SJCRH30 (cell line): ENCODE measurements at places on chromosomes 12 and 14.

DNA sequence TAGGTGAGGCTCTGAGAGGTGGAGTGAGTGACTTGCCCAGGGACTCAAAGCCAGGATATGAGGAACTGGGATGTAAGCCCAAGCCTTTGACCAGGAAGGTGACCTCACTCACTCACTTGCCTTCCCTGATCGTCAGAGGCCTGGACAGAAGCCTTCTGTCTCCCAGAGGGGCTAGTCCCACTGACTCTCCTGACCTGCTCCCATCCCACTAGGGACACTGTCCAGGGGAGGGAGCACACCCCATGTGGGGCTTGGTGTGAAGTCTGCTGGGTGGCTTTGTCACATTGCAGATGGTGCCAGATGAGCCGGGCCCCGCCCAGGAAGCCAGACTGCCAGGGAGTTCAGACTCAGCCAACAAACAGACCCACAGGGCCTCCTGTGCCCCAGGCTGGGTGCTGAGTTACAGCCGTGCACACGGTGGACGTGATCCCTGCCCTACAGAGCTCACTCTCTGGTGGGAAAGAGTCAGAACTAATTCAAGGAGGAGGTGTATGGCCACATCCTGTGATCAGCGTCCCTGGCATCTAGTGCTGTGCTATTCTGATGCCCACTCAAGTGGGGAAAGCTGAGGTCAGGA, 28.3 kb downstream of the MMAB start:
- DNase-seq = no peak

DNA sequence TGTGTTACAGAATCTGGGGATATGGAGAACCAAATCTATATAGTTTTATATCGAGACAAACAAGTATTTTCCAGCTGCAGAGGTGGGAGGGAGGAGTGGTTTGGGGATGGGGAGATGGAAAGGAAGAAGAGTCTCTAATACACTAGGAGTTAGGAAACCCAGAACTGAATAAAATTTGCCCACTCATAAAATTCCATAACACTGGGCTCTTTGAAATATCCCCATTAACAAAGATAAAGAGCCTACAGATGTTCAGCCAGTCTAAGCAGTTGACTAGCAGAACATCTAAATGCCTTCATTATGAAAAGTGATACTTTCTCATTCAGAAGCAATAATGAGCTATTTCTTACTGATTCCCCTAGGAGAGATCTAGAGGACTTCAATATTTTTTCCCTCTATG, 151.7 kb upstream of the GZMB start:
- DNase-seq = no peak

DNA sequence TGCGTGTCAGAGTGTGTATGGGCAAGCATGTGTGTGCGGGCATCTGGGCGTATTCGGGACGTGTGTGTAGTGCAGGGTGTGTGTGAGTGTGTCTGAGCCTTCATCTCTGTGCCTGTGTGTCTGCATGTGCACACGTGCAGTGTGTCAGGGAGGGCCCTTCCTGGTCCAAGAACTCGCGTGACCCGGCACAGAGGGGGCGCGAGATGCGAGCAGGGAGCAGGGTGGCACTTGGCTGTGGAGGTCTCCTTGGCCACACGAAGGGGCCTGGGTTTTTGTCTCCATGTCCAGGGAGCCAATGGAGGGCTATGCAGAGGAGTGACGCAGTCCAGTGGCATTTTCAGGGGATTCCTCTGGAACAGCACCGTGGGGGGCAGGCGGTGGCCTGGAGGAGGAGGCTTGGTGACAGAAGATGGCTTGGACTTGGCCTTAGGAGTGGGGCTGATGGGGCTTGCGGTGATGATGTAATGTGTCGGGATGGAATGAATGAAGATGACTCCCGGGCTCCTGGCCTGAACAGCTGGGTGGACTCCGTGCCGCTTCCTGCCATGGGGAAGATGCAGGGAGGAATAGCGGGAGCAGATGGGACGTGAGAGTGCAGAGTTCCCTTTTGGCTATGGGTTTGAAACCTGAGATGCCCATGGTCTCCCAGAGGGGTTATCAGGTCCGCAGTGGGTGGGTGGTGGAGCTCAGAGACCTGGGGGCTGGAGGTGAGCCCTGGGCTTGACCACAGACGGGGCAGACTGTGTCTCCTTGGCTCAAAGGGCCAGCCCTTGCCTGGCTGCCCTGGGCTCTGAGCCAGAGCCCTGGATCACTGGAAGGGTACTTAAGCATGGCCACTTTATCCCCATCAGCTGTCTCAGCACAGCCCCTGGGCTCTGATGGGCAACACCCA, 208.3 kb downstream of the PHETA1 start:
- DNase-seq = peak; percentile 90

DNA sequence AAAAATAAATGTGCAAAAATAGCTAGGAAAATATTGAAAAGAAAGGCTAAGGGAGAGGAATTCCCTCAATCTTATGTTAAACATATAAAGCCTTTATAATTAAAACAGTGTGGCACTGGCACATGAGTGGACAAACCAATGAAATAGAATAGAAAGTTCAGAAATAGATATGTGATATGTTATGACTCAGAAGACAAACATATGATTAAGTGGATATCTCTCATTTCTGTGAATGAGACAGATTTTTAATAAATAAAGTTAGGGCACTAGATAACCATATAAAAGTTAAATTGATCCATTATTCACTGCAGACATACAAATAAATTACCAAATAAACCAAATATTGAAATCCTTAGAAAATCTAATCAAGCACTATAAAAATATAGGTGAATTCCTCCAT, 73.0 kb downstream of the ALG10B start:
- DNase-seq = no peak

DNA sequence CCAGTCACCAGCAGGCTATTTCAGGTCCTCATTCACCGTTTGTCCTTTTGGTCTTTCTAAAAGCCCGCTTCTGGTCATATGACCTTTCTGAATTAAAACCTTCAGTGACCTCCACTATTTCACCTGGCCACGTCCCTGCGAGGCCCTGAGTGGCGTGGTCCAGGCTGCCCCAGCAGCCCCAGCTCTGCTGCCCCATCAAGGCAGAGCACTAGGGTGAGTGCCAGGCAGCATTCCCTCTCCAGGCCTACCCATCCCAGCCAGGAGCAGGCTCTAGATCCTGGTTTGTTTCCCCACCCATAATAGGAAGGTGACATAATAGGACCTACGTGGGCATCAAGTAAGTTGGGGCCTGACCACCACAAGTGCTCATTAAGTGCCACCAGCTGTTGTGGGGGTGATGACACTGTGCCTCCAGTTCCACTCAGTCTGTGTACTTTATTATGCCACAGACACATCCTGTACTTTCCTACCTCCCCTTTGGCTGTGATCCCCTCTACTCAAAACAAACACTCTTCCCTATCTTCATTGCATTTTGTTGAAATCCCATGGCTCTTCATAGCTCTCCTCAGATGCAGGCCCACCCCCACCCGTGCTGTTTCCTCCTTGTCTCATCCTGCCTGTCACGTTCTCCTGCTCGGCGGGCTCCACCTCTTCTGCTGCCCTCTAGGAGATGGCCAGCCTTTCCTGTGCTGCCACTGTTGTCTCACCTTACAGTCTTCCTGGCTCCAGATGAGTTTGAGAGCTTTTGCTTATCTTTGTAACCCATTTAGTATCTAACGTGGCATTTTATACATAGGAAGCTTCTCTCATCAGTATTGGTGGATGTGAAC, 21.4 kb downstream of the CKB start:
- peak; percentile 26 for DNase-seq
